T-cell (primary cell): ENCODE measurements at places on chromosomes 12 and 14.

GRCh38 chr12:98780261-98780660 lies 135.2 kb downstream of the APAF1 start:
- DNase-seq = no peak

DNA sequence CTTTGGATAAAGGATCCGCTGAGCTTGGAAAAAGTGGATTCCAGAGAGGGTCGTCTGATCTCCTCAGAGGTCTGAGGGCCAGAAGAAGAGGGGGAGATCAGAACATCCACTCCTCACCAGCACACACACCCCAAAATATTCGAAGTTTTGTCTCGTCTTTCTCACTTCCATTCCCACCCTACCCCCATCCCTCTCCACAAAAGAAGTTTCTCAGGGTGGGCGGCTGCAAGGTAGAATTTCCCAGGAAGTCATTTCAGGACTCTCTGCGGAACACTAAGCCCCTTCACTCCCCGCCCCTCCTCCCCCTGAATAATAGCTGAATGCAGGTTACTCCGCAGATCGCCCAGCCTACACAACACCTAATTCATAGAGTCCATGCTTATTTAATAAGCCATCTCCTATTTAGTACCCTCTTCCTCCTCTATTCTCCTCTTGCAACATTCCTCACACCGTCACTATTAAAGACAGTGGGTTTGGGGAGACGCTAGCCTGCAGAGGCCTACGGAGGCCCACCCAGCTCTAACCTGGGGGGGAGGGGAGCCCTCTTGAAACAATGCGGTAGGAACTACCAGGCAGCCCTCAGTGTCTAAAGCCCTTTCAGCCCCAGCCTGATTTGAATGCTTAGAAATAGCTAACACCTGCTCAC lies 649 bp upstream of the SALL2 start:
- DNase-seq = no peak

GRCh38 chr12:102513739-102514138 lies 33.4 kb upstream of the IGF1 start:
- DNase-seq = no peak

DNA sequence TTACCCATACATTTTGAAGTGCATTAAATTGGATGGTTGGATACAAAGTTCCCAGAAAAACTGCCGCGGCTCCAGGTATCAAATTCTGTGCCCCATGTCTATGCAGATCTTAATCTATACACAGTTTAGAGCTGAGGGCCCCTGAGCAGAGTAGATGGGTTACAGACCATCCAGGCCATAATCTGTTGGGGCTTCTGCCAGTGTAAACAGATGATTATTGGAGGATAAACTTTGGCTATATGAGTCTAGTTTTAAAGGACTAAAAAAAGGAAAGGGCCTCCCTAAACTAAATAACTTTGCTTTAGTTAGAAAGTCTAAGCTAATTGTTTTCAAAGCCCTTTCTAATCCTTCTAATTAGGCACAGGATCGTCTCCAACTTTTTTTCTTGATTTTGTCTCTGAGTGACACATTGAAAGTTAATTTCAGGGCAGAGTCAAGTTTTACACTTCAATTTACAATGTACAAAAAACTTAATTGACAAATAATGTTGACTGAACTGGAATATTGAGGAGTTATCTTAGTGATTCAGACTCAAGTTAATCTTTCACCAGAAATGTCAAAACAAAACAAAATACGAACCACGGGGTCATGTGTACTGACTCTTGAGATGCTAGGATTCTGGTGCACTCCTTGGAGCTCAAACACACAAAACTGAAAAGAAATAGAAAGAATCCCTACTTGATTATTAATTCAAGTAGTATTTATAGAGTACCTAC lies 133.9 kb upstream of the SCAF11 start:
- DNase-seq = no peak

GRCh38 chr12:94704452-94705306 lies 54.3 kb upstream of the TMCC3 start:
- no peak for DNase-seq

DNA sequence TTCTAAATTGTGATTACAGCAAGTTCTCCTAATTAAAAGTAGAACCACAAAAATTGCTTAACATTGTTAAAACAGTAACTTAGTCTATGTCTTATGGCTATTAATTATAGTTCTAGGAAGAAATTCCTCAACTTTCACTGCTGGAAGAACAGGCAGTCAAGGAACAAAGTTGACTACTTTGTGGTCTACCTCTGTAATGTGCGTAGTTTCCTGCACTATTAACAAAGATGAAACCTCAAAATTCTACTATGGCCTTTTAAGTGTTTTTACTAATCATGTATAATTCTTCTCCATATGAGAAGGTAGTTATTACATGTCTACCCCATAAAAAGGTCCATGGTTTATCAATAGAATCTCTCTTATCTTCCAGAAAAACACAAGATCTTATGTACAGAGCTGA lies 7.6 kb downstream of the RASSF9 start:
- no peak for DNase-seq

GRCh38 chr12:114131824-114132223 lies 165.7 kb upstream of the RBM19 start:
- DNase-seq = no peak

DNA sequence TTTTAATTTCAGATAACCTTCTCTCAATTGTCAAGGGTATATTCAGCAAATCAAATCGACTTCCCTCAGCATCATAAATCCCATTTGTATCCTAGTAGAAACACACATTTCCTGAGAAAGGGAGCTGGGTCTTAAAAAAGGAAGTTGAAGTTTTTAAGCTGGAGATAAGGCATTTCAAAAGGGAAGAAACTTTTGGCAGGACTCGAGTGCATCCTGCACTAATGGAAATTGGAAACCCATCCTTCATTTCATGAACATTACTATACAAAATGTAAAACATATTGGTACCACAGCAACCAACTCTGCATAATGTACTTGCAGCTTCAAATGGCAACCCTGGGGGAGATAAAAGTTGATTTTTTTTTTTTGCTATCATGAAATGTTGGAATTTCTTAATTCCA lies 23.7 kb upstream of the TMCC3 start:
- DNase-seq = no peak

DNA sequence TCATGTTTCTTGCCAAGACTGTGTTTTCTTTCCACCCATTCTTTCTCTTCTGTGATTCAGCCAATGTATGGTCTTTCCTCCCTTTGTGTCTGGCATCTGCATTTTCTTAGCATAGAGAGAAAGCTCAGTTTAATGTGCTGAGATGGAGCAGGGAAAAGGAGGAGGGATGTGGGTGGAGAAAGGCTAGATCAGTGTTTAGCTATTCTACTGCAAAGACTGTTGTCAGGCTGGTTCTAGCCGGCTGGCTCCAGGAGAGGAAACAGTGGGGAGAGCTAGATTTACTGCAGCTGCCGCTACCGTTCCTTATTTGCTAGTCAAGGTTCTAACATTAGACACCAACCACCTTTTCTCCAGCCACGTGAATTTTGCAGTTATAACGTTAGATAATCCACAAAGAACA lies 5.2 kb upstream of the RIMKLB start:
- no peak for DNase-seq

DNA sequence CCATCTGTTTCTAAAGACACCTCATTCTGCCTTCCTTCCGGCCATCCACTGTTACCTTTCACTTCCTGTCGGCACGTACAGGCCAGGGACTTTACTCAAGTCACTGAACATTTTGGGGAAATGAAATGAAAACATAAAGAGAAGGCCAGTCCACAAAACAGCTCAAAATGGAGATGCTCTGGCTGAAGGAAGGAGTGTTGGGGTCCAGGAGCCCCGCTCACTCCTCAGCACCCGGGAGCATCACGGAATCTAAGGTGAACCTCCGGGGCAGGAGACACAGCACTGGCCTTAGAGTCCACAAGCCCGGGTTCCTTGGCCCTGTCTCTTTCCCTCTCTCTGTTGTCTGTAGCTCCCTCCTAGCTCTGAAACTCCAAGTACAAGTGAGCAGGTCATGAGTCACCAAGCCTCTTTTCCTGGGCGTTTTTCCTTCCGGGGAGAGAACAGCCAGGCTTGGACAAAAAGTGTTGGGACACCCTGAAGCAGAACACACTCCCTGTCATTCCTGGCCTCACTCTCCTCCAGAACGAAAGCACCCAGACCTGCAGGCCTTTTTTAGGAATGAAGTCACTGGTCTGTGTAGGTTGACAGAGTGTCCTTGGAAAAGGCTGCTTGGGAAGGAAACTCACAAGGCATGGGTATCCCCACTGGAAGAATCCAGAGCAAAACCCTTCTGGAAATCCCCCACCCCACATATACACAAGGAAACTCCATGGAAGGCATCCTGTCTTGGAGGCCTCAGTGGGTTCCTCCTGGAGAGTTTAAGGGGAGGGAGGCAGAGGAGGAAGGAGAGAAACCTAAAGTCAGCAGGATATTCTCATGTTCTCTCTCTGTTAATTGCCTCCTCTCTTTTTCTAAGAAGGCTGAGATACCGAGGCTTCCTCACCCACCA lies 245.3 kb downstream of the ZFP36L1 start:
- no peak for DNase-seq

GRCh38 chr12:108821407-108822397 lies 35.7 kb downstream of the SSH1 start:
- peak; percentile 21 for DNase-seq

DNA sequence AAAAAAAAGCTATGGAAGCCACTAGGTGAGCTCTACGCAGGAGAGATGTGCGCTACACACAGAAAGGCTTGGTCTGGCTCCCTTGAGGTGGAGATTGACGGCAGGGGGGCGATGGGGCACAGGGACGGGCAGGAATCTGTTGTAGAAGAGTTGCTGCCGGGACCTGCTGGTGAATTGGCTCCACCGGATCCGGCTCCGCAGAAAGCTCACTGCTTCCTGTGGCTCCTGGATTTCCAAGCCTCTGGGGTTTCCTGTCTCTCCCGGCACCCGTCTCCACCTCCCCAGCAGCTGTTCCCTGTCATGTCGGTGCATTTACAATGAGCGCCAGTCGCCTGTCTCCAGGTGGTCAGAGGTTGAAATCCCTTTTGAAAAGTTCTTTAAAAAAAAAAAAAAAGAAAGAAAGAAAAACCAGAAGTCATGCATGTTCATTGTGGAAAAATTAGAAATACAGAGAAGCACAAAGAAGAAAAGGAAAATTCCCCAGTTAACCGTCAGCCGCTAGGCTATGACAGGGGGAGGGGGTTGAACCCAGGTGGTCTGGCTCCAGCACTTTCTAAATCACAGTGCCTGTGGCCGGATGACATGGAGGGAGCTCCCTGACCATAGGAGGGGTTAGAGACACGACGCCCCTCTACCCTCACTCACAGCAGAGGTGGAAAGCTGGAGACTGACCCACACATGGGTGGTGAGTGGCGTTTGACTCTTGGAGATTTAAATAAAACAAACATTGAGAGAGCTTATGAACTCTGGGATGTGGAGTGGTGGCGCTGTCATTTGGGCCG lies 20.8 kb downstream of the FAM222A start:
- DNase-seq = no peak

- no peak for DNase-seq
Measured at GRCh38 chr14:101584055-101584859, 23.0 kb downstream of the DIO3 start.

- DNase-seq = no peak
Measured at GRCh38 chr12:9636150-9636850, 28.6 kb upstream of the KLRB1 start.
